Fibroblast of gingiva (primary cell): ENCODE measurements at places on chromosomes 2 and 18.
A peak's percentile ranks its signal among the peaks of the same experiment; 100 is the strongest.

DNA sequence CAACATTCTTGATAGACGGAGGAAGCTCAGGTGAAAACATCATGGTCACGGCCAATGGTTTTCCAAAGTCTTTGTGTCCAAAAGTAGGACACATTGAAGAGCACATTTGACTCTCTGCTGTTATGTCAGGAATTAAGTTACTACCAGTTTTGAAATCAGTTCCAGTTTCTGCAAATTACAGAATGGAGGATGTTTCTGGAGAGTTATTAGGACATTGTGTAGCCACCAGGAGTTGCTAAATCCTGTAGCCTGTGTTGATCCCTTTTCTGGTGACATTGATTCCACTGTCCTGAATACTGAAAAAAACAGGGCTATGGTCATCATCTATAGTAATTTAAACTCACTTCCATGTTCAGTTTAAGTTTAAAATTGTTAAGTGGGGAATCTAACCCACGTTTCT is 15.3 kb downstream of the UPP2 start:
- DNase-seq: no peak

DNA sequence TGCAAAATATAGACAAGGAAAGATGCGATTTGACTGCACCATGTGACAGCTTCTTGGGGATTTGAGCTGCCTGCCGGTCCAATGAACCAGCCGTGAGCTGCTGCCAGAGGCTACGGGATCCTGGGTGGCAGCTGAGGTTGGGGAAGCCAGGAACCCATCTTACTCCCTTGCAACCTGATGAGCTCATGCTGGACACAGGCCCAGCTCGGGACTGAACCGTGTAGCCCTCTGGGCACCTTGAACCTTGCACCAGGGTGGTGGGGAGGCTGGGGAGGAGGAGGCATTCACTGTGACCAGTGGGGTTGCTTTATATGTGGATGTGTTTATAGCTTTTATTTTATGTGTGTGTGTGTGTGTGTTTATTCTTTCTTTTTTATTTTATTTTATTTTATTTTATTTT is 9.1 kb downstream of the ALPI start:
- DNase-seq: no peak

- no peak for DNase-seq
These were observed 228.0 kb downstream of the ATAD2B start for GRCh38 chr2:23698721-23699579.

GRCh38 chr2:233068762-233069418 is 8.7 kb downstream of the INPP5D start:
- no peak for DNase-seq

- DNase-seq: no peak
These were observed 5.2 kb downstream of the DCDC2C start for GRCh38 chr2:3708576-3708975.

GRCh38 chr2:241931976-241932898 is 62.7 kb downstream of the RTP5 start:
- no peak for DNase-seq

- DNase-seq: no peak
These were observed 795 bp downstream of the ANKRD39 start for GRCh38 chr2:96856776-96857666.

GRCh38 chr2:174106736-174107135 is 141.6 kb upstream of the SP3 start:
- no peak for DNase-seq

DNA sequence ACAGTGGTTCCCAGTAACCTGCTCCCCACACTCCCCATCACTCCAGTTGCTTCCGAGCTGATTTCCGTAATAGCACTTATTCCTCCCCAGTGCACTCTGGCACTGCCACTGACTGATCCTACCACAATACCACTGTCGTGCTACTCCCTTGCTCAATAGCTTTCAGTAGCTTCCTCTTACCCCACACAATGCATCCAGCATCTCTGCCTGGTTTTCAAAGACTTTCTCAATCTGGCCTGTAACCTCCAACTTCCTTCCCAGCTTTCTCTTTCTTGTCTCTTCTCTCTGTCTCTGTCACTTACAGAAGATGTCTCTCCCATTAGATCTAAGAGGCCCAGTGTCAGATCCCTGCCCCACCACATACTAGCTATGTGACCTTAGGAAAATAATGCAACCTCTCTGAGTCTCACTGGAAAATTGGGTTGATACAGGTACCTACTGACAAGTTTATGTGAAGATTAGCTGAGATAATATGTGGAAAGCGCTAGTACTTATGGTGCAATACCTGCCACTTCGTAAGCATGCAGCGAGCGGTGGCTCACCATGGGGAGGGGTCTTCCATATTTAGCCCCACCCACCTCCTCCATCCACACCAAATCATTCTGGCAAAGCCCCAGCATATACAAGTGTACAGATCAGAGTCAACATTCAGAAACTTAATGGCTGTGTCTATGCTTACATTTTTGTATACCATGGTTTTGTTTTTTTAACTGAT is 36.7 kb downstream of the SFXN5 start:
- peak; percentile 14 for DNase-seq

DNA sequence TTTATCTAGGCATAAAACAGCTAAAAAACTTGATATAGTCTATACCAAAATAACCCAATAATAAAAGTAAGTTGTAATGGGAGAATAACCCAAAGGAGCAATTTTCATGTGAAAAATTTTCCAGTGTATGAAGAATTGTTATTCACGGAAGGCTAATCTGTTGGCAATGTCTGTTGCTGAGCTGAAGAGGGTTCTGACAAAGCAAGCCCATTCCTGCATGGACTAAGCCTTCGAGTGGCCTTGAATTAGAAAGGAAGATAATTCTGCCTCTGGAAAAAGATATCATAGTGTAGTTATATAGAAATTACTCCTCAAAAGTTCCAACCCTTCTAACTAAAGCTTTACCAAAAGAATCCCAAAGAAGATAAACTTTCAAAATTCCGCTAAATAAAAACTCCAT is 101.5 kb downstream of the MAP2 start:
- no peak for DNase-seq

- no peak for DNase-seq
These were observed 836.9 kb upstream of the CELF4 start for GRCh38 chr18:38402509-38402908.

DNA sequence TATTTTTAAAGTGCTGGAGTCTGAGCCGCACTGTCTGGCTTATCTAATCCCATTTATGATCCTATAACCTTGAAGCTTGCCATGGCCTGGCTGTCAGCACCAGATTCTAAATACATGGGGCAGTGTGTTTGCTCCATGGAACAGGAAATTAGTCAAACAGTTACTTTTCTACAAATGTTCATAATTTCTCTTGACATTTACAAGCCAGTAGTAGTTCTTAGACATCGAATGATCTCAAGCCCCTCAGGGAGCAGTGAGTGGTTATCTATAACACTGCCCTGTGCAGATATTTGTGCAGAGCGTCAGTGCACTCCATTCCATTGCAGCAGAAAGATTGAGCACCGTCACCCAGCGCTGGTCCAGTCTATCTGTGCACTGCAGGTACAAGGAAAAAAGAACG is 205.2 kb downstream of the AGPS start:
- DNase-seq: no peak
